ENCODE measurements at places on chromosomes 1 and 21.

DNA sequence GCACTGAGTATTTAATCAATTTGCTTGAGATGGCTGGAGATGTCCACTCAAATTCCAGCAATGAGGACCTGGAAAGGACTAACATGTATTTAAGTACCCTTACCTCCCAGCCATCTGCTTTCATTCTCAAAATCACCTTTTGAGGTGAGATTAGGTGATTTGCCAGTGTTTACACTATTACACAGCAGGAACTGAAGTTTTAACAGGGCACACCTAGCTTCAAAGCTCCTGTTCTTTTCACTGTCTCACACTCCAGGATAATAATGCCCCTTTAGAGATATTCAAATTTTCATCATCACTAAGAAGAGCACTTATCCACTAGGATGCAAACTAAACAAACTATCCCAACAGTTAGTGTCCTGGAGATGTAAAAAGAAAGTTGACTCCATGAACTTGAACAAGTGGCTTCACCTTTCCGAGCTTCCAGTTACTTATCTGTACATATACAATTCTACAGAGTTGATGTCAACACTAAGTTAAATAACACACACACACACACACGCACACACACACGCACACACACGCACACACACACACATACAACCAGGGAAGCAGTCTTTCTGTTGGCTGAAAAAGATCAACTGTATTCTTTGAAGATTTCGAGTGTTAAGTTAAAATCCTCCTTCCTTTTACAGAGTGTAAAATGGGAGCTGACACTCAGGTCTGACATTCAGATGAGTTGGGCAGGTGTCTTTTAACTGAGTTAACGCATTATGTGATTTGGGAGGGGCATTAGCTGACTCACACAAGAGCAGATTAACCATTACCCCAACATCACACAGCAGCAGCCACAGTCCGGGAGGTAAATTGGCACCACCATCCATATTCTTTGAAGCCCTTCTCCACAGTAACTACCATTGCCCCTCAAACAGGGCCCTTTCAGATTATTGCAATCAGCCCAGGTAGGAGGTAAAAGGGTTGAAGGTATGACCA, 15.5 kb upstream of the JAK1 start:
- peak; percentile 25 for DNase-seq

- DNase-seq = no peak
These were observed 27.2 kb upstream of the KIAA0040 start for GRCh38 chr1:175219774-175220173.

- peak; percentile 15 for DNase-seq
These were observed at the start of gene CYYR1 for GRCh38 chr21:26572702-26573381. CYYR1 (minus strand) TSS chr21:26573286; CDS start chr21:26572940, 346 bp downstream.

DNA sequence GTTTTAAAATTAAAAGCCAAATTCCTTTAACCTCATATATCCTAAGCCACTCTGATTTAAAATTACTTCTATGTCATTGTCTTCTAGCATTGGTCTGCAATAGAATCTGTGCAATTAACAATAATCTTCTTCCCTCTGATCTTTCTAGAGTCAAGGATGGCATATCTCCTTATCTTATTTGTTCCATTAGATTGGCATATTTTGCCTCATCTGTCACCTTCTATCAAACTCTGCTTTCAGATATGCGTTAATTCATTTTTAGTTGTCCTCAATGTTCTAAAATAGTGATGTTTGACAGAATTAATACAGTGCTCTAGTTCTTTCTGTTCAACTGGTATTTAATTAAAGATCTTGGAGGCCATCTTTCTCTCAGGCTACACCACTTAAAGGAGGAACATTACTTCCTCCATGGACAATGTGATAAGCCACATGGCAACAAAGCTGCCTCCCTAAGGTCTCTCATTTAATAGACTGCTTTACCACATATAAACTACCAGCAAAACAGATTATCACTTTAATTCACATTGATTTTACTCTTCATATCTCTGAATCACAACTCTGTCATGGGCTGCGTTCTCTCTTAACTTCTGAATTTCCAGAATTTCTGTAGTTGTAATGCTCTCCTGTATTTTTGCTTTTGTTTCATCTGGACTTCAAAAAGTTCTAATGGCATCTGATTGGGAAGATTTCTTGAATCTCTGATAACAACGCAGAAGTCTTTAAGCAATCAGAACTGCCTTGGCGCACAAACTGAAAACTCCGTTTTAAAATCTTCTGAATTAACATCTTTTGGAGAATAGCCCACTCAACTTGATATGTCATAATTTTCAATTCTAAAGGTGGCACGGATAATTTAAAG, 2.8 kb downstream of the NRIP1 start:
- DNase-seq = no peak

GRCh38 chr1:231643071-231643934, 16.7 kb downstream of the DISC1 start:
- no peak for DNase-seq

Data from NCI-H748 treated with DMSO at 0.1 percent for 48 hours (cell line).